ENCODE measurements at places on chromosomes 2 and 18.

GRCh38 chr2:31598694-31599093 lies 18.0 kb upstream of the SRD5A2 start:
- no peak for DNase-seq

DNA sequence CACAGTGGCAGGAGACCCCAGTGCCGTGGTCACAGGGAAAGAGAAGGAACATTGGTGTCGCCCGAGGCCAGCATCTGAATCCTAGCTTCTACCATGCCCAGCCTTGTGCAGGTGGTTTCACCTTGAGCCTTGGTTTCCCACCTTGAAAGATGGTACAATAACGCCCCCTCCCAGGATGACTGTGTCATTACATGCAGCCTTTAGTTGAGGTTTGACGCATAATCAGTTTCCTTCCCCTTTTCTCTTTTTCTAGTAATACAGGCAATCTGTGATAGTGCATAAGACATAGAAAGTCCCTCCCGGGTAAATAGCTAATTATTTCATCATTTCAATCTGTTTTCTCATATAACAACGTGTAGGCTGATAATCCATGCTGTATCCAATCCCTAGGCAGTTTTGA lies 29.8 kb upstream of the ZNF407 start:
- no peak for DNase-seq

GRCh38 chr2:239109041-239109927 lies 261.4 kb downstream of the TWIST2 start:
- no peak for DNase-seq

- DNase-seq: no peak
Observed at GRCh38 chr18:306608-307255, 38.9 kb upstream of the THOC1 start.

GRCh38 chr2:239257511-239257937 lies 143.3 kb downstream of the HDAC4 start:
- no peak for DNase-seq

- no peak for DNase-seq
Observed at GRCh38 chr2:138615257-138615656, 113.7 kb downstream of the SPOPL start.

- no peak for DNase-seq
Observed at GRCh38 chr2:3021720-3022119, 355.9 kb downstream of the EIPR1 start.

- no peak for DNase-seq
Observed at GRCh38 chr2:95015261-95015912, 10.1 kb upstream of the MAL start.

DNA sequence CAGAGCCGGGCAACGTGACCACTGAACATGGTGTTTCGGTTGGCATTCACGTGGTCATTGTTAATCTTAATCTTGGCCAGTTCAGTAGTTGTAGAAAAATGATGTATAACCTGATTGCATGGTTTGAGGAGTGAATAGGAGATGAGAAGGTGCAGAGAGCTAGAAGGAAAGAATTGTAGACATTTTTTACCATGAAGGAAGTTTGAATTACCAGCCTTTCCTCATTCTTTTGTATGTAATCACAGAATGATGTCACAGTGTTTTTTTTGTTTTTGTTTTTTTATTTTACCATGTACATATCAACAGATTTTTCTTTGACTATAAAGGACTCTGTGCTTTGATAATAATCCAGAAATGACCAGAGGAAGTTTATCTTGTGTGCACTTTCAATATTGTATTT lies 126.3 kb downstream of the LTBP1 start:
- DNase-seq: no peak

- no peak for DNase-seq
Observed at GRCh38 chr2:159411460-159411859, 125.0 kb upstream of the WDSUB1 start.

GRCh38 chr2:24238158-24238557 lies 63.3 kb downstream of the FAM228A start:
- DNase-seq: peak; percentile 18

DNA sequence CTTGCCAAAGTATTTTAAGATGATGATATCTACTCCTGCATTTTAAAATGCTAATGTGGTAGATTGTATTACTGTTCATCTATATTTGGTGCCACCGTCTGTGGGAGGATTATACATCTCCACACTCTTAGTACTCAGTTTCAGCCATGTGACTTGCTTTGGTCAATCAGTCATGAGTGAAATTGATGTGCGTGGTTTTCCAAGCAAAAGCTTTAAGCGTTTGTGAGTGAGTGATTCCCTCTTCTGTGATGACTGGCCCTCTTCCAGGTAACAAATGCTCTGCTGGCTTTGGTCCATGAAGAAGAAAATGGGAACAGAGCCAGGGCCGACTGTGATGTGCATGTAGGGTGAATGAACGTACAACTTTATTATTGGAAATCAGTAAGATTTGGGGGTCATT lies 330.4 kb downstream of the LPIN1 start:
- DNase-seq: no peak

DNA sequence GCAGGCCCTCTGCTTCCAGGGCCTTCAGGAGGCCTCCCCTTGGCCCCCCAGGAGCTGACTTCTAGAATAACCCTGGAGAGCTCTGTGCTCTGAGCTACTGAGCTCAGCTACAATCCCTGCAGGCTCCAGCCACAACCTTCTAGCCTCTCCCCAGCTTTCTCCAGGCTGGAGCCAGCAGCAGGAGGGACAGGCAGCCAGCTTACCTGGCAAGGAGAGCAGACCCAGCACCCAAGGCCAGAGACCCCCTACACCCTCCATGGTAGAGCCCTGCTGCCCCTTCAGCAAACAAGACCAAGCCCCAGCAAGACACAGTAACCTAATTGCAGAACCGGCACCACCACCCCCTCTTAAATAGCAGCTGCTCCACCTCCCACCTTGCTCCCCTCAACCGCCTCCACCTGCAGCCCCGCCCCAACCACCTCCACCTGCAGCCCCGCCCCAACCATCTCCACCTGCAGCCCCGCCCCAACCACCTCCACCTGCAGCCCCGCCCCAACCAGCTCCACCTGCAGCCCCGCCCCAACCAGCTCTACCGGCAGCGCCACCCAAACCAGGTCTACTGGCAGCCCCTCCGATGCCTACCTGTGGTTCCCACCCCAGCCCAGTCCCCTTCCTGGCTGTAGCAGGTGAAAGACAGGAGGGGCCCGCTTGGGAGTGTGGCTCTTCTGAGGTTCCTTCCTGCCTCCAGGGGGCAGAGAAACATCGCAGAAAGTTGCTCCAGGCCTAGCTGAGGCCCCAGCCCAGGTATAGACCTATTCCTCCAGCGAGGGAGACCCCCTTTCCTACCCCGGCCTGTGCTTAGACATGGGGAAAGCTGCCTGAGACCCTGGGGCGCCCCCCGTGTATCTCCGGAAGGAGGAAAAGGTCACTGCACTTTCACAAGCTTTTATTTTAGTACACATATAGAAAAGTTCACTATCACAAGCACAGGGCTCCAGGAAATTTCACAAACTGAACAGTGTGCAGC lies at the start of gene ASTL:
ASTL (minus strand) TSS at position 324 of the 967 bp plus-strand sequence; CDS start at position 258, 66 bp downstream.
- DNase-seq: peak; percentile 48

GRCh38 chr2:219772103-219772635 lies 144.7 kb downstream of the SLC4A3 start:
- no peak for DNase-seq

DNA sequence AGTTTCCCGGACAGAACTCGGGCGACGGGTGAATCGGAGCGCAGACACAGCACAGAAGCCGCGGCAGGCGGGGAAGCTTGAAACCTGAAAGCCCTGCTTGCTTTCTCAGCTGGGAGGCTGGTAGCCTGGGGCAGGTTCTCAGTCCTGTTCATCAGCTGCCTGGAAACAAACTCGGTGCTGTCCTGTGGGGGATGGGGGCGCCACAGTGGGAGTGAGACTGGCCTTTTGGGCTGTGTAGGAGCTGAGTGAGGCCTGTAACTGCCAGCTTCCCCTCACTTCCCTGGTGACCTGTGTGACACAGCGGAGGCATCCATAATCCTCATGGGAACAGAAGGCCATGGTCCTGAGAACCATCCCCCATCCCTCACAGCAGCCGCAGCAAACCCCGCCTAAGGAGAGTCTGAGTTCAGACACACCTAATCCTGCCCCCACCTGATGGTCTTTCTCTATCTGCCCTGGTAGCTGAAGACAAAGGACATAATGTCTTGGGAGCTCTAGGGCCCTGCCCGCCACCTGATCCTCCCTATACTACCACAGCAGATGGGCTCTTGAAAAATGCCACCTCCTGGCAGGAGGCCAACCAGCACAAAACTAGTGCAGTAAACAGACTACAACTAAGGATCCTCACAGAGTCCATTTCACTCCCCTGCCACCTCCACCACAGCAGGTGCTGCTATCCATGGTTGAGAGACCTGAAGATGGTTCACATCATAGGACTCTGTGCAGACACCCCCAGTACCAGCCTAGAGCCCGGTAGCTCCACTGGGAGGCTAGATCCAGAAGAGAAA lies 52.7 kb upstream of the LDLRAD4 start:
- DNase-seq: no peak

DNA sequence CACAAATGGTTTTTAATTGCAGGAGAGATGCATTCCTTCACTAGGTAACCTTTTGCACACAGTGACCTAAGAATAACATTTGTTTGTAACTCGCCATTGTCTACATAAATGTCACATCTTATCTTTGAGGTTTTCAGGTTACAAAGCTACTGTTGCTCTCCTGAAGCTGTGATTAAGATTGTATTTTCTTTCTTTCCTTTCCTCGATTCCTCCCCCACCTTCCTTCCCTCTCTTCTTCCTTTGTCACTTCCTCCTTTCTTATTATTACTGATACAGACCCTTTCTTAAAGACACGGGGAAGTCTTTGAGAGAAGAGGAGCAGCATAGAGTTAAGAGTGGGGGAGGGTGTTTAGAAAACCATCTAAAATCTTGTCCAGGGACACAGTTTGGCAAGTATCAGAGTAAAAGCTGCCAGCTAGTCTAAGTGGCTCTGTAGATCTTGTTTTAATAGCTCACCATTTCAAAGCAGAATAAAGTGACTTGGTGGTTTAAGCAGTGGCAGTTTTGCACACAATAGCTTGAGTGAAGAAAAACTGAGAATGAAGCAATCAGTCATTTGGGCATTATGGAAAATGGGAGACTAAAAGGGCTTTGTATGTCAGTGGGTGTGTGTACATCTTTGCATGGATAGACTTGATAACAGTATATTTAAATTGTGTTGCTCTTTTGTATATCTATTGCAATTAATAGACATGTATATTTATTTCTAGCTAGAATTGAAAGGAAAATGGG lies 10.9 kb downstream of the CERS6 start:
- no peak for DNase-seq

DNA sequence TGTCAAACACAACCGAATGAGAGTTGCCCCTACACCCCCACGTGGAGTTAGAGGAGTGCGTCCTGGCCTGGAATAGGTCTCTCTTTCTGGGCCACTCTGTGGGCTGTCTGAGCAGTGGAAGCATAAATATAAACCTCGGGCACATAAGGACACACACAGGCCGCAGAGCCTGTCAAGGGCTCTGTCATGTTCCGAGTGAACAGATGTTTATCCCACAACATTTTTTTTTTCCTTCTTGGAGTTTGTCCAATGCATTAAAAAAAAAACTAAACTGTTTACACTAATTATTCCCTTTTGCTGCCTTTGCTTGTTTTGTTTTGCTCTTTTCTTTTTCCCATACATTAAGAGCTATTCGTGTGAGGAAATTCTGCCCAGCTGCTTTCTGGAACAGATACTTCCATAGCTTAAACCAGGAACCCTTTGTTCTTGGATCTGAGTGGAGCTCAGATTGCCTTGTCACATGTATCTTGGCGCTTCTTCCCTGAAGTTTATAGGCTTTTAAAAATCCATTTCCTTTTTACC lies 228.3 kb upstream of the FOSL2 start:
- no peak for DNase-seq

GRCh38 chr18:5759194-5759593 lies 136.1 kb downstream of the TMEM200C start:
- DNase-seq: no peak

- no peak for DNase-seq
Observed at GRCh38 chr2:134208825-134209224, 45.0 kb upstream of the MGAT5 start.

DNA sequence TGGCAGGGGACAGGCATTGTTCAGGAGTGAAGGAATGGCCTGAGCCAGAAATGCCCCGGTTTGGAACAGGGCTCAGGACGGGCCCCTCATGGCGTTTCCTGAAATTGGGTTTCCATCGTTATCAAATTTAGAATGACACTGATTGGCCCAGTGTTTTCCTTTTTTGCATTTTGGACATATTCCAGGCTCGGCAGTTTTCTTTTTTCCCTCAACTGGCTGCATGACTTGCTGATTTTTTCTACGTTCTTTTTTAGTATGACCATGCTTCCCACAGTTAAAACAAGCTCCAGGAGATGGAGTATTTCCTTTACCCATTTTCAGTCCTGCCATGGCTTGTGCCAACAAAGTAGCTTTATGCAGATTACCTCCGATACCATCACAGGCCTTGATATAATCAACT lies 20.4 kb upstream of the LYG2 start:
- no peak for DNase-seq

DNA sequence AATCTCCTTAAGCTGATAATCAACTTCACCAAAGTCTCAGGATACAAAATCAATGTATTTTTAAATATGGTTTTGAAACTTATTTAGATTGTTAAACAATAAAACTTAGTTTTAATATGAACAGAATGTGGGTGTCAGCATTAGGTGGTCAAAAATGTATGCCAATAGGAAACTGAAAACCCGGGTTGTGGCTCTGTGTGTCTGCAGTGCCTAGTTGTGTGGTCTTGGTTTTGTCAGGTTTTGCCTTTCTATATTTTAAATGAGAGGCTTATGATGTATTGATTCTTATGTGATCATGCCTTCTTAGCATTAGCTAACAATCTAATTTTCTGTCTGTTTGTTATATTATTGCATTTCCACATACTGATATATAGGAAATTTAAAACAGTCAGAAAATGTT lies 227.8 kb downstream of the ZNF407 start:
- no peak for DNase-seq

DNA sequence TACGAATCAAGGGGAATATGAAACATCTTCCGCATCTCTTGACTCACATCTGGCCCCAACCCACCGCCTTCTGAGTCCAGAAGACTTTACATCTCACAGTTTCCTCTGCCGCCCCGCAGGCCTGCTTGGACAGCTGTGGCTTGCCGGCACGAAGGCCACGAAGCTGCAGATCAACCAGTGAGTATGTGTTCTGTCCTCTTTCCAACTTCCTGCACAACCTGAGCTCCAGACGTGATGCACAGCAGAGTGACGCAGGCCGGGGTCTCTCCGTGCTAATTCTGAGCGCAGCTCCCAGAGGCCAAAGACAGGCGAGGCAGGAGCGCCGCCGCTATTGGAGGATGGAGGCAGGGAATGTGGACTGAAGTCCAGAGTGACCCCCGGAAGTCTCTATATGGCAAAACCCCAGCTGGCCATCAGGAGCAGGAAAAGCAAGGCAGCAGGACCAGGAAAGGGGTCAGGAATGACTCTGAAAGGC lies 93.5 kb downstream of the ZCCHC2 start:
- no peak for DNase-seq

DNA sequence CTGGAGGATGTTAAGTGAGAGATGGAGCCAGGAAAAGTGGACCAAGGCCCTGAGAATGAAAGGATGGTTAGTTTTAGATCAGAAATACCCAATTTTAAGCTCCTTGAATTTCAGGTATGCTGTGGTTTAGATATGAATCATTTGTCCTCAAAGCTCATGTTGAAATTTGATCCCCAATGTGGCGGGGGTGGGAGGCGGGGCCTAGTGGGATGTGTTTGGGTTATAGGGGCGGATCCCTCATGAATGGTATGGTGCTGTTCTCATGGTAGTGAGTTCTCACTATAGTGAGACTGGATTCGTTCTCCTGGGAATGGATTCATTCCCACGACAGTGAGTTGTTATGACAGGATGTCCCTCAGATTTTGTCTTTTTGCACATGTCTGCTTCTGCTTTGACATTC lies 11.4 kb downstream of the MYO5B start:
- DNase-seq: no peak

Data from HAP-1 (cell line).